ENCODE measurements at places on chromosomes 7 and 10.
A peak's percentile ranks its signal among the peaks of the same experiment; 100 is the strongest.

GRCh38 chr7:29371472-29371871, 176.9 kb downstream of the CHN2 start:
- no peak for DNase-seq

DNA sequence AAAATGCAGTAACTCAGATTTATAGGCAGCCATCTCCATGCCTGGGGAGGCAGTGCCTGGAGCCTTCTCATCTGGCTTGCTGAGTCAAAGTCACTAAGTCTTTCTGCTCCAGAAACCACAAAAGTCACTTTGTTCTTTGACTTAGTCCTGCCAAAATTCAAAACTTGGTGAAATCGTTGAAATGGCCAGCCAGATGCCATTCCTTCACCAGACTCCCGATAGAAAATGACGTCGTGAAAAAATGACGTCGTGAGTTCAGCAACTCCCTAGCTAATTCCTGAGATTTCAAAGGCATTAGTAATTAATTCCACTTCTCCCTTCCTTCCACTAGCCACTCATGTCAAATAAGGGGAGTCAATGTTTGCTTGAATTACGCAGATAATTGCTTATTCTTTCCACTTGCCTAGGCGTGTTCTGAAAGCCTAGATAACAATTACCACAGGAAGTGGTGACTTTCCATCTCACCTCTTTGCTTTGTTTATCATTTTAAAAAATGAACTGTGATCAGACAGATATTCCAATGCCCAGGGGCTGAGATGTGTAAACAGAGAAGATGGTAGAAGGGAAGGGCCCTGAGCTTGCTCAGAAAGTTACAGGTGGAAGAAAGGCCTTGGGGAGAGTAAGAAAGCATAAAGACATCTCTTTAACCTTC, 48.5 kb upstream of the OSBPL3 start:
- DNase-seq: no peak

DNA sequence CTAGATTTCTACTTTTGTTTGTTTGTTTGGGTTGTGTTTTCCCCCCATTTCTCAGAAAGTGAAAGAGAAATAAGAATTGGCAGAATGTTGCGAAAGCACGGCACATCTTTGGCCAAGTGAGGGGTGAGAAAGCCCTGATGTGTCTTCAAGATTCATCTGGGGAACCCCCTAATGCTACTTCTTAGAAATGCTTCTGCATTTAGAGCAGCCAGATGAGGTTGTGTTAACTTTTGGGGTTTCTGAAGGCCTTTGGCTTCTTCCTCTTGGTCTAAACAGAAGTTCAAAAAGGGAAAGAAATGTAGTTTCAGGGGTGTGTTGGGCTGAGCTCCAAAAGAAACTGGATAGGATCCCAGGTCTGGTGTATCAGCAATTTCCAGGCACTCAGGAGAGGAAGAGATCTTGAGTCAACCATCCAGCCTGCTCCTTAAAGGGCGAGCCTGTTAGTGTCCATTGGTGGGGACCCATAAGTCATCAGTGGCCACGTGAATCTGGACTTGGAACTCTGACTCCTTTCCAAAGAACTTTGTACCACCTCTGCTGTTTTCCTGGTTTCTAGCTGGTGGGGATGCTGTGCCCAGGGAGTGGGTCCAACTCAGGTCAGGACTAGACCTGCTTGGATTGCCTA, 6.5 kb downstream of the DUSP5 start:
- DNase-seq: no peak

- no peak for DNase-seq
These were observed 16.3 kb downstream of the YAE1 start for GRCh38 chr7:39582536-39582935.

GRCh38 chr7:159136013-159136412, 8.7 kb downstream of the VIPR2 start:
- no peak for DNase-seq

GRCh38 chr7:66100408-66101050, 14.1 kb upstream of the CRCP start:
- DNase-seq: no peak

- DNase-seq: no peak
These were observed 102.4 kb downstream of the SEMA3A start for GRCh38 chr7:84092207-84092606.

GRCh38 chr7:114789161-114789560, 132.7 kb upstream of the MDFIC start:
- DNase-seq: no peak

DNA sequence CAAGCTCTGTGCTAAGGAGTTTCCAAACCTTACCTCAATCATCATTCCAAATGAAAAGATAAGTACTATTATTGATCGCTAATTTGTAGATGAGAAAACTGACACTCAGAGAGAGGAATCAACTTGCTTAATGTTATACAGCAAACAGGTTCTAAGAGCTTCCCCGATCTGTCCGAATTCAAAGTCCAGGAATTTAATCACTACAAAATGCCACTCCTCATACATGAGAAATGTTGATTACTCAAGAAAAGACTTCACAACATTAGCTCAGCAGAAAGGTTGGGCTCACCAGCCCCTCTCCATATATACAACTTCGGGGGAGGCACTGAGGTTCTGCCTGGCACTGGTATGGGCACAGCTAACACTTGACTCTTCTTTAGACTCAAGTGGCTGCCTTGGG, 80.7 kb downstream of the SLC16A9 start:
- no peak for DNase-seq

DNA sequence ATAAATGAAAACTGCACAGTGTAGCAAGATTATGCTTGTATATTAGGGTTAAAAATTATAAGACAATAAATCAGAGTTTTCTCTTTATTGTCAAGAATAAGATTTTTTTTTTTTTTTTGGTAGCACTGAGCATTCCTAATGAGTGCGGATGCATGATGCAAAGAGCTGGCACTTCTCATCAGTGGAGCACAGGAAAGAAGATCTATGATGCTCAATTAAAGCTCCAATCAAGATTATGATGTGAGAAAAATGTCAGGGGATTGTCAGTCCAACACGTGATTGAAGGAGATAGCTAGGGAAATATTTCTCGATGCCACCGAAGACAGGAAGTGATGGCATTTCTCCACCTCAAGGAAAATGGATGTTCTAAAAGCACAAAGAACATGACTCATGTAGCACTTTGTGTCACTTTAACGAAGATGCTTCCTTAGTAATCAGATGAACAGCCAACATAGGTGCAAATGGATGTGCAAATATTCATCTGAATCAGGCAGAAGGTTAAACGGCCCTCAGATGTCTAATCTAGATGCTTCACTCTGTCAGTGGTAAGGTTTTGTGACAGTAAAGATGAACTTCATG, 240.9 kb downstream of the THSD7A start:
- DNase-seq: no peak

GRCh38 chr10:69948261-69948660, 104.4 kb upstream of the MACROH2A2 start:
- no peak for DNase-seq

DNA sequence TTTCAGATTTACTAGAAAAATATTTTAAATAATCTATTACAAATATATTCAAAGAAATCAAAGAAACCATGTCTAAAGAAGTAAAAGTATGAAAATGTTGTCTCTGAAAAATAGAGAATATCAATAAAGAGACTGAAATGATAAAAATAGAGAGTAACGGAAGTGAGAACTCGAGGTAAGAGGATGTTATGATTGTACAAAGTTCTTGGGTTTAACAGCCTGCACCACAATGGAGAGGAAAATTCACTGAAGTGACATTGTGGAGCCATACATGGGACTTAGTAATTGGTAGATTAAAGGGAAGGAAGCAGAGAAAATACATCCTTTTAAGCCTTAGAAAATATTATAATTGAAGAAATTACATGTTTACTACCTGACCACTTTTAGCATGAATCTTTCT, 77.9 kb downstream of the THSD7A start:
- no peak for DNase-seq

DNA sequence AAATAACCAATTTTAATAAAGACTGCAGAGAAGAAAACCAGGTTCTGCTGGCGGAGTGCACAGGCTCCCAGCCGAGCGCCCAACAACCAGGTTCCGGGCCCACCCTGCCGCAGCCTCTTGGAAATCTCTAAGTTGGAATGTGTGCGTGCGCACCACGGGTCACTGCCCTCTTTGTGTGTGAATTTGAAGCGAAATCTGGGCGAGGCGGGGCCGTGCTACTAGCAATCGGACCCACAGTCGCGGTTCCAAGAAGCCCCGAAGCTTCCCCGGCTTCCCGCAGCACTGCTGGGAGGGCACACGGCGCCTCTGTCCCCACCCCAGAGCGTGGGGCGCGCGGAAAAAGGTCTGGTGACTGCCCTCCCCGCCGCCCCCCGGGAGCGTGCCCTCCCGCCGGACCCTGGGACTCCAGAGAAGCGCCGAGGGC, 666 bp upstream of the MAP3K8 start:
- peak; percentile 34 for DNase-seq

- no peak for DNase-seq
These were observed 27.9 kb downstream of the NOC3L start for GRCh38 chr10:94334857-94335256.

DNA sequence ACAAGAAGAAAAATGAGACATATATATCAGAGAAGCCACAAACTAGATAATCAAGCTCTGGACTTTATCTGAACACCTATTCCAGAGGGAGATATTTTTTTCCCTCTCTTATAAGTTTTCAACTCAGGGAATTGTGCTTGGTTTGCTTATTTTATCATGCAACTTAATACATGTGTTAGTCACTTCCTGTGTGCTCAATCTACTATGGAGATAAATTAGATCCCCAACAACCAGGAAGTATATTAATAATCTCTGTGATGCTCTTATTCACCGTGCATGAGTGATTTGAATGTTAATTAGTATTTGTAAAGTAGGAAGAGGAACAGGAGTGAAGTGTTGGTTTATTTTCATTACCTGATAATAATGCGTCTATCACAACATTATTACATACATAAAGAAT, 38.8 kb upstream of the ZNF365 start:
- DNase-seq: no peak

DNA sequence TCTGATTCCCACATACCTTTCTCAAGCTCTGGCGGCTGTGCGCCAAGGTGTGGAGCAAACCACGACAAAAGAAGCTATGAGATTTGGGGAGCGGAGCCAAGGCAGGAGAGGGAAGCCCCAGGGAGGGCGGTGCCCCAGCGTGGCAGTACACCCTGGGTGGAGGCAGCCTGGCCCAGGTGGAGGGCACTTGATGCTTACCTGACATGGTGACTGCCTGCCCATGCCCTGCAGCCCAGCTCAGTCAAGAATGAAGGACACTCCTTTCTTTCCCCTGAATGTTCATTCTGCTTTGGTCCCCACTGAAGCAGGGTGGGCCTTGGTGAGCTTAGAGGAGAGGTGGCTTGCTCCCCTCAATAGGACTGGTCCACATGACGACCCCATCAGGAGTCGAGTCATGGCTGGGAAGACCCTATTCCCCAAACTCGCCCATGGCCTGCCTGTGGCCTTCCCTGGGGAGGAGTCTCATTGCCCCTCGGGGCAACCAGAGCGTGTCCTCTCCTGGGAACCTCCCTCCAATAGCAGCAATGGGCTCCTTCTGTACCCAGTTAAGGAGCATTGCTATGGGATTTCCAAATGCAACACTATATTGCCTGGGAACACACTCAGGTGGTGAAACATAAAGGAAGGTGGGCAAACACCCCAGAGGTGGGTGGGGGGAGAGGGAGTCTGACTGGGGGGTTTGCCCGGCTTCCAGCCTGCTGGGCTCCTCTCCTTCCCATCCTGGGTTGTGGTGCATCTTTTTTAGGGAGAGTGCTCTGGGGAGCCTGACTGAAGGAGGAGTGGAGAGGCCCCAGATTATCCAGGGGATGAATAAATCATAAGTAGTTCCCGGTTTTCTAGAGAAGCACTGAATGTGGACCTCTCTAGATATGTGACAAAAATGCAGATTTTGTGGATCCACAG, 22.7 kb downstream of the RAMP3 start:
- no peak for DNase-seq

DNA sequence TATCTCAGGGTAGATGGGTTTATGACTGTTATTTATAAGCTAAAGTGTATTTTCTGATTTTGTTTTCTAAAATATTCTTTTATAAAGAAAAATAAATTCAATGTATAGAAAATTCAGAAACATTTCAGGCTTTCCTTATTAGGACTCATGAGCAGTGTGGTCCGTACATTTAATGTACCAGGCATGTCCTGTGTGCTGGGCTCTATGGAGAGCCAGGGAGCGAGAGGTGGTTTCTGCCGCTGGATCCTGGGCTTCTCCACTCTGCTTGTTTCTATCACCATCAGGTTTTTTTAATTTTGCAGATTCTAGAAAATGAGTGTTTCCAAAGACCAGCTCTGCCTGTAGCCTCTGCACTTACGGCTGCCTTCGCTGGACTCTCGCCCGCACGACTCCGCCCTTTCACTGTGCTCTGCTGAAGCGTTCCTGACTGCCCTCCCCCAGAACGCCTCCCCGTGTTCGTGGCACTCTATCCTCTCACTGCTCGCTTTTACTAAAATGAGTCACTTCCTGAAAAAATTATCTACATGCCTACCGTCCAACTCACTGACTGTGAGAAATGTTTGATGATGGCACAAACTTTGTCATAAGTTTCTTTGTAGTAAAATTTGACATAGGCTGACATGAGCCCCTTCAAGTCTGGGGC, 188.5 kb downstream of the ZMYND11 start:
- DNase-seq: peak; percentile 39

DNA sequence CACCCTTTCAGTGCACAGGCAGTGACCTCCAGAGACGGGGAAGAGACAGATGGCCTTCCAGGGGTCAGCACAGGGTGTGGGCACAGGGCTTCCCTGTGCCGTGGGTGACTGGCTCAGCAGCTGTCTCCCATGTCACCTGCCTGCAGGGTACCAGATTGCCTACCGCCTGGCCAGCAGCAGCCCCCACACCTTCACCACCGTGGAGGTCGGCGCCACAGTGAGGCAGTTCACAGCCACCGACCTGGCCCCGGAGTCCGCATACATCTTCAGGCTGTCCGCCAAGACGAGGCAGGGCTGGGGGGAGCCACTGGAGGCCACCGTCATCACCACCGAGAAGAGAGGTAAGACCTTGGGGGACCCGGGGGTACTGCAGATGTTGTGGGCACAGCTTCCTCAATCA, 536.5 kb upstream of the FOXK1 start:
- no peak for DNase-seq

DNA sequence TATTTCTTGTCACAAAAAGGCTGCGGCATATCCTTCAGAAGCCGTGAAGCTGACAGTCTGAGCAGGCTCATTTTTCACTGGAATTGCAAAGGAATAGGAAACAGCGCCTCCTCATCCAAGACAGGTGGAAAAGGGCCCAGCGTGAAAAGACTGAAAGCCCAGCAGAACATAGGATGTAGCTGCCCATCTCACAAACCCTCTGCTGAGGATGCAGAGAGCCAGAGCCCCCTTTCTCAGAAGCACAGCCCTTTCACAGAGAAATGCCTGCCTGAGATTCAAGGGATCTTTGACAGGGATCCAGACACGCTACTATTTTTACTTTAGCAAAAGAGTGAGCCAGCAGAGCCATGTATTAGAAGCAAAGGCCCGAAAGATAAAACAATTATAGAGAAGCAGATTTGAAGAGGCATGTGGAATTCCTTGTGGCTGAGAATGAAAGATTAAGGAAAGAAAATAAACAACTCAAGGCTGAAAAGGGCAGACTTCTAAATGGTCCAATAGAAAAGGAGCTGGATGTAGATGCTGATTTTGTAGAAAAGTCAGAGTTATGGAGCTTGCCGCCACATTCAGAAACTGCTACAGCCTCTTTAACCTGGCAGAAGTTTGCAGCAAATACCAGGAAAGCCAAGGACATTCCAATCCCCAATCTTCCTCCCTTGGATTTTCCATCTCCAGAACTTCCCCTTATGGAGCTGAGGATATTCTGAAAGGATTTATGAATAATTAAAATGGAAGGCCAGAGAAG, 36.9 kb downstream of the GDI2 start:
- DNase-seq: no peak
